Hippocampal formation (tissue), 2 donors: ENCODE measurements at places on chromosomes 11 and 22.

DNA sequence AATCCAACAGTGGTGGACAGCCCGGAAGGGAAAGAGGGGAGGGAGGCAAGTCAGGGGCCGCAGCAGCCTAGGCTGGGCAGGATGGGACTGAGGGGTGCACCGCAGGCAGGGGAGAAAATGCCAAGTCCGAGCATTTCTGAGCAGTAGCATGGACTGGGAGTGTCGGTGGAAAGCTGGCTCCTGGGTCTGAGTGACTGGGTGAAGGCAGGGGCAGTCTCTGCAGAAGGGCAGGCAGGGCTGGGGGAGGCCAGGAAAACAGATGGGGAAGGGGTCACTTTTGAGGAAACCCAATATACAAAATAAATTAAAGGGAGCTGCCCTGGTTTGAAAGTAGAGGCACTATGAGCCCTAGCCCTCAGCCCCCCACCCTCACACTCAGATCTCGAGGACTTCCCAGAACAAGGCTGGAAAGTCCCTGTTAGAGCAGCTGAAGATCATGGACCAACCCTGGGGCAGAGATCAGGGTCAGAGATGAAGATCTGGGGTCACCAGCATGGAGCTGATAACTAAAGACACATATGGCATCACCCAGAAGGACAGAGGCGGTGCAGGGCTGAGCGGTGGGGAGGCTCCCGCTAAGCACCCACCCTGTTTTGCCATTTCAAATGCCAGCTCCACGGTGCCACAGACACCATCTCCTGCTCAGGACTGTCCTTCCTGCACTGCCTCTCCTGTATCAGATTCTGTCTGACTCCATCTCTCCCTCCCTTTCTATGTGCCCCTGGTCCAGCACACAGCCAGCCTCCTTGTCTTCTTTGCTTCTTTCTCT lies 32.4 kb upstream of the ETS1 start:
- DNase-seq: no peak

GRCh38 chr22:29635734-29636357 lies 32.4 kb downstream of the NF2 start:
- no peak for DNase-seq

GRCh38 chr11:75555079-75555811 lies 6.8 kb upstream of the SERPINH1 start:
- DNase-seq: no peak

GRCh38 chr11:57549983-57550382 lies 12.6 kb downstream of the SMTNL1 start:
- no peak for DNase-seq

DNA sequence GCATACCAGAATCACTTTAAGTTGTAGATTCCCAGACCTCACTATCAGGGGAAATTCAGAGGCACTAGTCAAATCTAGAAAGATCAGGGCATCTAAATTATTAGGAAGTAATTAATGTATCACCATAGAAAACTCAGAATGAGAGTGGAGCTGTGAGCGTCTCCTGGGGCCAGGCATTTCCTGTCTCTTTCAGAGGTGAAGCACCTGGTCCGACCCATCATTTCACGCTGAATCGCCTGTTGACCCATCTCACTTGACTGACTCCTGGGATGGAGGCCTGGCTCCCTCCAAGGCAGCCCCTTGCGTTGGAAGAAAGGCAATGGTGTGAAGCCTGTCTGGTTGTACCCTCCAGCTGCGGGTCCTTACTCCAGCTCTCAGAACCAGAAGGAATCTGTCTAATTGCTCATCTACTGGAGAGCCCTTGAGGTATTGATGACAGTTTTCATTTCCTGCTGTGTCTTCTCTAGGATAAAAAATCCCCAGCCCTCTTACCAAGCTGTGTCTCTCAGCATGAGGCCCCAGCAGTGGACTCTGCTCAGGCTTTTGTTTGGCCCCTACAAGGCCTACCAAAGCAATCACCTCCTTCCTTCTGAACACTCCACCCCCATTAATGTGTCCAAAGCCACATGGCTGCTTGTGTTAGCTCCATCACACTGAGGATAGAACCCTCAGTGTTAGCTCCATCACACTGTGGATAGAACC lies 93.2 kb upstream of the SYT13 start:
- DNase-seq: no peak

- DNase-seq: no peak
These were observed 2.5 kb upstream of the TPST2 start for GRCh38 chr22:26592421-26592891.

- DNase-seq: no peak
These were observed 531.9 kb upstream of the ISX start for GRCh38 chr22:34534101-34534500.

DNA sequence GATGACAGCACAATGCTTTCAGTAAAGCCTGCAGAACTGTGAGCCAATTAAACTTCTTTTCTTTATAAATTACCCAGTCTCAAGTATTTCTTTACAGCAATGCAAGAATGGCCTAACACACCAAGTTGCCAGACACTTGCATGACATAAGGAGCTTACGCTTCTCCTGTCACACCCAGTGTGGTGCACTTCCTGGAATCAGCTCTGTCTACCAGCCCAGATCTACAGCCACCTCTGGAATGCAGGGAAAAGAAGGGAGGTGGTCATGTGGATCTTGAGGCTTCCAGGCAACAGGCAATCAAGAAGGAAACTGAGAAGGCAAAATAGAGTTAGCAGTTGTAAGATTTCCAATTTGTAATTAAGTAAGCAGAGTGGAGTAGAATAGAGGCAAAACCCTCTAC lies 37.4 kb upstream of the SESN3 start:
- no peak for DNase-seq

DNA sequence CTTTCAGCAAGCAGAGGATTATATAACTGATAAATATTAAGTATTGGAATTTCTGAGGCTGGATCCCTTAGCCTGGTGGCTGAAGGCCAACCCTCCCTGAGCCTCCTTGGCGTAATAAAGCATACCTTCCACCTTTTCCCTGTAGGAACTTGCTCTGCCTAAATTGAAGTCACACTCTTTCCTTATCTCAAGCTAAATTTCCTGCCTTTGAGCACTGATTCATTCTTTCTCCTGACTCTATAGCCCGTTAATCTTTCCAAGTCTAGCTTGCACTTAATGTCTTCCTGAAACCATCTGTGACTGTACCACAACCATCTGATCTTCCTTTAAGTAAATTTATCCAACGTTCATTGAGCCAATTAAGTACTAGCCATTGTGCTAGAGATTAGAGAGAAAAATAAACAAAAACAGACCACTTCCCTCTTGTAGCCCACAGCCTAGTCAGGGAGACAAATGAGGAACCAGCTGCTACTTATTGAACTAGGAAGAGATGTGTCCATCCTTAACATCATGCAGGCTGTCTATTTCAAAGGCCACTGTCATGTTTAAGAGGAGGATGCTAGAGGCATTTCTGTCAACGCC lies 62.9 kb downstream of the GRK3 start:
- peak; percentile 25 for DNase-seq

- no peak for DNase-seq
These were observed 84.1 kb downstream of the NXPE2 start for GRCh38 chr11:114762408-114762807.

DNA sequence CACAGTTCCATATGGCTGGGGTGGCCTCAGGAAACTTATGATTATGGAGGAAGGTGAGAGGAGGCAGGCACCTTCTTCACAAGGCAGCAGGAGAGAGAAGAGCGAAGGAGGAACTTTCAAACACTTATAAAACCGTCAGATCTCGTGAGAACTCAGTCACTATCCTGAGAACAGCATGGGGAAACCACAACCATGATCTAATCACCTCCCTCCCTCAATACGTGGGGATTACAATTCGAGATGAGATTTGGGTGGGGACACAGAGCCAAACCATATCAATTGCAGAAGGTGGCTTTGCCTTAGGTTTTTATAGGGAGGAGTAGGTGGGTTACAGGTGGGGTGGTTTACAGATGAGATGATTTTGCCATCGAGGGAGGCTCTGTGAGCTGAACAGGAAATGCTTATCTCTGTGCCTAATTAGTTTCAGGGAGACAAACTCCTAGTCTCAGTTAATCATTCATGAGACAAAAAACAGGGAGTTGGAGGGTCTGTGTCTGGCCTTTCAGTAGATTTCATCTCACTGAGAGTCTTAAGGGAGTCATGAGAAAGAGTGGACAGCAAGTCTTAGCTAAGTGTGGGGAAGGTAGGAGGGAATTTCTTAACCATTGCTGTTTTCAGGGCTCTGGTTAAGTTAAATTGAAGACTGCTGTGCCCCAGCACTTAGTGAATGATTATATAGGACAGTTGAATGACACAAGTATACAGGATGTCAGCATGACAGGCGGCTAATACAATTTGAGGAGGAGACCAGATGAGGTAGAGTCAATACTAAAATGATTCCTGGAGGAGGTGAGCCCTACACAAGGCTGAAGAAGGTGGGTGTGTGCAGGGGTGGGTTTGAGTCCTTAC lies 47.7 kb downstream of the CWC15 start:
- DNase-seq: no peak

DNA sequence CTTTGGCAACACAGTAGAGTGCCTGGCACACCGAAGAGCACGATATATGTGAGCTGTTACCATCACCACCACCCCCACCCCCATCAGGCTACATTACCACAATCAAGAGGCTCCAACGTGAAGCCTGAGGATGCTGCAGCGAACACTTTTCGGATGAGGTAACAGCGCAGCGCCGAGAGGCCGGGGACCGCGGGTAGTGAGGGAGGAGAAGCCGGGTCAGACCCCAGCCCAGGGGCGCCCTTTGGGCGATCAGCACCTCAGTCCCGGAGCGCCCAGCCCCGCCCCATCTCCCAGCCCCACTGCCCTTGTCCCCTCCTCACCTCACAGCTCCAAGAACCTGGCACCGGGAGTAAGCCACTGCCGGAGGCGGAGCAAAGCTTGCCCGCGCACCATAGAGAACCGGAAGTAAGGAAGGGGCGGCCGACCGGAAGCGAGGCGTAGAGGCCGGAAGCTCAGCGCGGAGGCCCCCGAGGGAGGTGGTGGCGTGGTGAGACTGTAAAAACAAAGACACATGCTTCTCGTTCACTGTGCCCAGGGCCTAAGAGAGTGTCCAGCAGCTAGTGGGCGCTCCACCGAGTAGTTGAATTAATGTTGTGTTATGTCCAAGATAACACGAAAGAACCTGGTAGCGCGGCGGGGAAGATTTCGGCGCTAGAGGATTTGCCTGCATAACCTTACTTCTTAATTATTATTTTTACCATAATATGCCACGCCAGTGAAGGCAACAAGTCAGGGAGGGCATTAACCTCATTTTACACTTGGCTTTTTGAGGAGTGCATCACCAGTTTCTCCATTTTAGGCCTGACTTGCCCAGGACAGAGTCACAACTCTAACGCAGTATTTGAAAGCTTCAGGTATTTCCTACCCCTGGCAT lies at the start of gene THOC5:
TSS of gene THOC5 (minus strand) at position 407 of the 874 bp plus-strand sequence. CDS start 4,610 bp downstream, outside the sequence.
- DNase-seq: peak; percentile 99

DNA sequence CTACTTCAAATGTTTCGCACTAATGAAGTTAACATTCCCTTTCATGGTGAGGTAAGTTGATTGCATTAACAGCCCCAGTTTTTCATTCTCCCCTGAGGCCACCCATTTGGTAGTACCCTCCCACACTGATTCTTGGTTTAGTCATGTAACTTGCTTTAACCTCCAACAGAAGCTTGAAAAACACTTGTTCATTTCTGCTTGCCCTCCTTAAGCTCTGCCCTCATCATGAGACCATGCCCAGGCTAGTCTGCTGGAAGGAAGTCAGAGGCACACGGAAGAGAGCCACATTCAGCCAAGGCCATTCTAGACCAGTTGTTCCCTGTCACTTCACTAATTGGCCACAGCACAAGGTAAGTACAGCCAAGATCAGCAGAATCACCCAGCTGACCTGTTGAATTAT lies 50.7 kb upstream of the CD44 start:
- no peak for DNase-seq

- no peak for DNase-seq
These were observed 86.1 kb upstream of the ARHGAP20 start for GRCh38 chr11:110798201-110798900.

GRCh38 chr22:37983860-37984791 lies at the start of gene SOX10:
Gene SOX10 (minus strand): TSS chr22:37984555. CDS start chr22:37983784, 771 bp downstream.
- DNase-seq: peak; percentile 81

DNA sequence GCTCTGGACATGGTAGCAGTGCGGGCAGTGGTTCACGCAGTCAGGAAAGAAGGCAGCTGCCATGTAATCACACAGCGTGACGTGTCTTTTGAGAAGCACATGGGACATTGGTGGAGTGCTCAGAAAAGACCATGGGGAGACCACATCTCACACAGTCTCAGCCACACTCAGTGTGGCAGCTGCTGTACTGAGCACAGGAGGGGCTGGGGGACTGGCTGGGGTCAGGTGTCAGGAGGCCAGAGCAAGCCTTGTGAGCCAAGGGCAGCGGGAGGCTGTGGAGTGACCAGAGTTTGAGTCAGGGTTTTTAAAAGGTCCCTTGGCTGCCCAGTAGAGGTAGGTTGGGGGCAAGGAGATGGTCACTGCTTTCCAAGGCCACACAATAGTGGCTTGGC lies 18.5 kb downstream of the CLDN5 start:
- DNase-seq: no peak

GRCh38 chr11:8531982-8532381 lies 62.0 kb downstream of the STK33 start:
- DNase-seq: no peak

GRCh38 chr11:43806976-43807375 lies 73.7 kb upstream of the ALKBH3 start:
- no peak for DNase-seq

DNA sequence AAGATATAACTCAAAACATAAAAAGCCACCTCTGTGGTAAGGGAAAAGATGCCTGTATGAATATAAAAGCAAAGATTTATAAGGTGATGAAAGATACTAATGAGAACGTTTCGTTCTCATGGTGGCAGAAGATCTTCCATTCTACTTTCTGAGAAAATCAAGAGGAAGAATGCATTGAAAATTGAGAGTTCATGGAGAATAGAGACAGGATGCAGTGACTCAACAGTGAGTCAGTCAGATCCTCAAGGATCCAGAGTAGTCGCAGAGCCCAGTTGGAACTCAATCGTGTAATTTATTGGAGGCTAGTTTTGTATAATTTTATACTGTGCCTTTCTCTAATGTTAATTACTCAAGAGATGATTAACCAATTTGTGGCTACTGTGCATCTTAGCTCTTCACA lies 73.3 kb downstream of the ENTHD1 start:
- DNase-seq: no peak

- DNase-seq: peak; percentile 1
These were observed 114.7 kb downstream of the CRYBB2 start for GRCh38 chr22:25334162-25334490.

DNA sequence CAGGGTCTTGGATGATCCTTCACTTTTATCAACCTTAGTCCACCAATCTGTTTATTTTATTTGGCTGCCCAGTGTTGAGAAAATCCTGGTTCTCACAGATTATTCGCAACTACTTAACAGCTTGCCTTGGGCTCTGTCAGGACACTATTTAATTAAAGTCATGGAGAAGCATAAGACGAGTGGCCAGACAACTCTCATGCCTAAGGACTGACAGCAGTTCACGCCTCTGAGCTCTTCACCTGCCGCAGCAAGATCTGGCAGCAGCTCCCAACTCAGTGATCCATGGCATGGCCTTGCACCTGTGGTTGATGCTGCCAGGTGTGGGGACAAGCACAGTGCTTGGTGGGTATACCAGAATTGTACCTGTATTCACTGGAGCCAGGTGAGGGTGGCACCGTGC lies 37.8 kb downstream of the HIRA start:
- DNase-seq: no peak

- DNase-seq: no peak
These were observed 179.2 kb downstream of the DBX1 start for GRCh38 chr11:19980957-19981669.

- DNase-seq: no peak
These were observed 1337.8 kb downstream of the BRD1 start for GRCh38 chr22:48489551-48490499.

- no peak for DNase-seq
These were observed 1.0 kb downstream of the MALAT1 start for GRCh38 chr11:65499713-65500386.
